Amniotic epithelial cell (primary cell): ENCODE measurements at places on chromosomes 2 and 18.

- DNase-seq, result peak; percentile 99
Observed at GRCh38 chr18:10015941-10016819, 102.4 kb downstream of the VAPA start.

DNA sequence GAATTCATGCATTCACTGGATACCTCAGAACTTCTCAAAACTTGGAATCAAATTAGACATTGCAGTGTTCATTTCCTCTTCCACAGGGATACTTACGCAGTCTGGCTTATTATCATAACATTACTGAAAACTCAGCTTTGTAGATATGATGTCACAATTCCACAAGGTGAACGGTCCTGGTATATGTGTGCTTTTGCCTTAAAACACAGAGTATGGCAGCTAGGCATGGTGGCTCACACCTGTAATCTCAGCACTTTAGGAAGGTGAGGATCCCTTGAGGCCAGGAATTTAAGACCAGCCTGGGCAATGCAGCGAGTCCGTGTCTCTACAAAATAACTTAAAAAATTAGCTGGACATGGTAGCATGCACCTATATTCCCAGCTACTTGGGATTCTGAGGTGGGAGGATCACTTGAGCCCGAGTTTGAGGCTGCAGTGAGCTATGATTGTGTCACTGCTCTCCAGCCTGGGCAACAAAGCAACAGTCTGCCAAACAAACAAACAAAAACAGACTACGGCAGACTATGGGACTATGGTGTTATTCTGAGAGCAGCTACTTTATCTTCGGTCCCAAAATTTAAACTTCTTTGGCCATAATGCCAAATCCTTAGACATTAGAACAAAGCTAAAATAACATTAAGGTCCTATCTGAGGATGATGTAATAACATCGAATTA is 1191.9 kb upstream of the SLC39A10 start:
- no peak for DNase-seq

GRCh38 chr2:189210250-189211087 is 30.9 kb upstream of the COL5A2 start:
- peak; percentile 97 for DNase-seq

DNA sequence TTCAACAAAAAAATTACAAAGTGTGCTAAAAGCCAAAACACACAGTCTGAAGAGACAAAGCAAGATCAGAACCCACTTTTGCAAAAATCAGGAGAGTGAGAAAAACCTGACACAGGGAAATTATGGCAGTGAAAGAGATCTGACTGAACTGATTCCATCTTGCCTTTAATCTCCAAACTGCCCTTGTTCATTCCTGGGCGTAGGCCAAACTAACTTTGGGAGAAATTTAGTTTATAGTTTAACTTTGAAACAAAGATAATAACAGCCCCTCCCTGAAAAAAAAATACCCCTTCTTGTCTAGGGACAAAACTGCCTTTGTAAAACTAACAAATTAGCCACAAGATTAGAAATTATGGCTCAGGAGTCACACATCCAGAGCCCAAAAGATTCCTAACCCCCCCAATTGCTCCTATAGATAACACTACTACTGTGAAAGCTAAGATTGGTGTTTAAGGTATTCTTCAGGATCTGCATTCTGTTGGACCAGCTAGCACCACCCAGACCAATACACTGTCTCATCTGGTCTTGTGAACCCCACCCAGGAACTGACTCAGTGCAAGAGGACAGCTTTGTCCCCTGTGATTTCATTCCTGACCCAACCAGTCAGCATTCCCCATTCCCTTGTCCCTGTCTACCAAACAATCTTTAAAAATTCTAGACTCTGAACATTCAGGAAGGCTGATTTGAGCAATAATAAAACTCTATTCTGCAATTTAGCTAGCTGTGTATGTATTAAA is 226.1 kb upstream of the SH3BP4 start:
- no peak for DNase-seq

GRCh38 chr18:48933578-48934414 is 17.0 kb downstream of the SMAD7 start:
- no peak for DNase-seq

- DNase-seq, result peak; percentile 67
Observed at GRCh38 chr2:149483004-149483605, 104.5 kb downstream of the MMADHC start.

- no peak for DNase-seq
Observed at GRCh38 chr2:59206361-59206760, 965.2 kb upstream of the FANCL start.

- peak; percentile 29 for DNase-seq
Observed at GRCh38 chr2:110804915-110805314, 72.5 kb downstream of the ACOXL start.

DNA sequence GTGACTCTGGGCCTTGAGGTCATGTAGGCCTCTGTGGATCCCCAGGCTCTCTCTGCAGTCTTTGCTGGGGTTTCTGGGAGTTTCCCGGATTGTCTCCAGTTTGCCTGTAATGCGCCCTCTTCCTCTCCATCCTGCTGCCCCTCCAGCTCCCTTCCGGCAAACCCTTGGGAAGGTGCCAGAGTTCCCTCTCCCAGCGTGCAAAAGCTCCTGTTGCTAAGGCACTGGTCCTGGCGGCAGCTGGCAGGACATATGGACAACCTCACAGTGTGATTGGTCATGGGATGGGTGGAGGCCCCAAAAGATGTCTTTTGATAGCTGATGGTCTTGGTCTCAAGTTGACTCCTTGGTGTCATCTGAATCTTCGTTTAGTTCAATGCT is 320.1 kb downstream of the CYP26B1 start:
- DNase-seq, result no peak

GRCh38 chr2:226423498-226423960 is 376.1 kb downstream of the IRS1 start:
- peak; percentile 67 for DNase-seq

DNA sequence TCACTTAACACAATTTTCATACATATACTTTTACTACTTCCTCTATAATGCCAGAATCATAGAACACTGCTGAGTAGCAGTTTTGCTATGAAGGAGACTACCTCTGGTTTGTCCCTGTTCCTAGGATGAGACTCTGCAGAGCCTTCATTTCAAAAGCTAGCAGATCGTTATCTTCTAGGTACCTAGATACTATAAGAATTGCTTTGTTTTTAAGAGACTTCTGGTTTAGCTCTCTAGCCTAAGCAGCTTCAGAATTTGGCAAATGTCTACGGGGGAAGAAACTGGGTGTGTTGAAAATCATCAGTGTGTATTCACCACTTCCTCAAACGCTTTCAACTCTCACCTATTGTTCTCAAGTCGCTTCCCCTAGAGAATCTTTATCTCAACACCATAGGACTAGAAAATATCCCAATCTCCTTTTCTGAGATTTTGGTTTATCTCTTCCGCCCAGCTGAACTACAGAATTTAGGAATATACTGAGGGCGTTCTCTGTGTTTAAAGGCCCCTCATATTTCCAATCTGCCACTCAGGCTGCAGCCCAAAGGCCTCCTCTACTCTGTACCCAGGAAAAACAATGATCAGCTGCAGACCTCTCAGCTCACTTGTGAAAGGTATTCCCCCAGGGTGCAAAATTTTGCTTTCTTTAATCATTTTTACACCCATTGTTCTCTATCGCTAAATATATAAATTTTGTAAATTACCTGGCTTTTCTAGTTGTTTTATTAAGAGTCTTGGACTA is 28.7 kb downstream of the SMAD2 start:
- DNase-seq, result no peak

DNA sequence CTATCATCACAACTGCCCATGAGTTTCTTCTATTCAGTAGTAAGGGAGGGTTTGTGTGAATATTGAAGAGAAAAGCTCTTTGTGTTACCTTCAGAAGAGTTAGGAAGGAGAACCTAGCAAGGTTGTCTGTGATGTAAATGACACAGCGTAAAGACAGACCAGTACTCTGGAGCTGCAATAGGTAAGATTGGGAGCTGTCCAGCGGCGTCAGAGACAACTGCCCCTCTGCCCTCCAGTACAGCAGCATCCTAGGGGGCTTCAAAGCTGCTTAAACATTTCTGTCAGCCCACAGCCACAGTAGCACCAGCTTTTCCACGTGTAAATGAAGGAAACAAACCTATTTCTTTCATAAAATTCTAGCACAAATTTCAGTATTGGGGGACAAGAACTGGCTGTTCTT is 34.5 kb downstream of the NYAP2 start:
- no peak for DNase-seq

DNA sequence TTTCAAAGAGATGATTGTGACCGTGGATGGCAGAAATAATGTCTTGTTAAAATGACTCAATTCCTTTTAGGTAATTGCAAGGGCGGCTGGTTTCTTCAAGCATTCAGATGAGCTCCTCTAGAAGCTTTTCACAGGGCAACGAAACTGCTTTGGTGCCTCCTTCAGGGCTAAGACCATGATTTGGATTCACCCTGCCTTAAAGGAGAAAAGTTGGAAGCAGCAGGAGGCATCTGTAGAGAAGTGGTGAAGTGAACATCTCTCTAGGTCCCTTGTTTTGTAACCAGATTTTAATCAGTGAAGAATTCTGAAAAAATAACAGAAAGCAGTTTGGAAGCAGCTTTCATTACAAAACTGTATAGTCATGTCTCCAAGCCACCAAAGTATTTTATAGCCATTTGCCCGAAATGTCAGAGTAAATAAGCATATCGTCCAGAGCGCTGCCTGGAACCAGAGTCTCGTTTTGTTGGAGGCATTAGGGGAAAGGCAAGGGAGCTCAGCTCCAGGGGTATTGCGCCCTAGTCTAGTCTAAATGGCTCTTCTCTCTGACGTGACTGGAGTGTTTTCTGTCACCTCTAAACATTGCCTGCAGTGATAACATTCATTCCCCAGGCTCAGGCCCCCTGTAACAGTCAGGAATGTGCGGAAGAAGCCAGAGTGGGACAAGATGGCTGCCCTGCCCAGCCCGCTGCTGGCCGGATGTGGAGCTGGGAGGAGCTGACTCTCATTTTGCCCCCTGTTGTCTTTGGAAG is 57.8 kb upstream of the ITGB6 start:
- DNase-seq, result no peak

GRCh38 chr2:85423525-85423924 is 5.0 kb downstream of the SH2D6 start:
- no peak for DNase-seq

DNA sequence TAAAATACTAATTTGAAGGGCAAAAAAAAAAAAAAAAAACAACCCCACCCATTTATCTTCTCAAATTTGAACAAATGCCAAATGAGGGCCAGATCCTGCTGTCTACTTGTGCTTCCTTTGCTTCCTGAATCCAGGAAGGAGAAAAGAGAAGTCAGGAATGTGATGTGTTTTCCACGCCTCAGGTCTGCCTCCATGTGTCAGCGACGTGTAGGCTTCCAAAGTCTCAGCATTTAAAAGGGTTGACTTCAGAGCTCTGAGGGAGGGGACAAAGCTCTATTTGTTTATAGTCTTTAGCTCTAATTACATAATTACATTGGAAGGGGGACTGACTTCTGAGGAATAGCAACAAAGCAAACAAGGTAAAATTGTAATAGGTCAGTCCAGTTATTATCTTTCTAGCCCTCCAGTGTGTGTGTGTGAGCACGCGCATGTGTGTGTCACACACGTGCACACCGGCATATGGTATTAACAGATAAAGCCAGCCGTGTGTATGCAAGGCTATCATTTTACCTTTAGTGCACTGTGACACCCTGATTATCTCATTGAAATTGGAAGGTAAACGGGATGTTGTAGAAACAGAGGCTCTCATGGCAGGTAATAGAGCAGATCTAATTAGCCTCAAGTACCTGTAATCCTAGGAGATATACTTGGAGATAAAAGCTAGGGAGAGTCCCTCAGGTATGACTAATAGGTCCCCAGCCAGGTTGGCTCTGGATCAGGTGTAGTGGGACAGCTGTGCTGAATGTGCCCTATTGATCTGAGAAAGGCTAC is 911.4 kb upstream of the ZEB2 start:
- no peak for DNase-seq

GRCh38 chr2:74333896-74334586 is 9.2 kb downstream of the SLC4A5 start:
- DNase-seq, result no peak

DNA sequence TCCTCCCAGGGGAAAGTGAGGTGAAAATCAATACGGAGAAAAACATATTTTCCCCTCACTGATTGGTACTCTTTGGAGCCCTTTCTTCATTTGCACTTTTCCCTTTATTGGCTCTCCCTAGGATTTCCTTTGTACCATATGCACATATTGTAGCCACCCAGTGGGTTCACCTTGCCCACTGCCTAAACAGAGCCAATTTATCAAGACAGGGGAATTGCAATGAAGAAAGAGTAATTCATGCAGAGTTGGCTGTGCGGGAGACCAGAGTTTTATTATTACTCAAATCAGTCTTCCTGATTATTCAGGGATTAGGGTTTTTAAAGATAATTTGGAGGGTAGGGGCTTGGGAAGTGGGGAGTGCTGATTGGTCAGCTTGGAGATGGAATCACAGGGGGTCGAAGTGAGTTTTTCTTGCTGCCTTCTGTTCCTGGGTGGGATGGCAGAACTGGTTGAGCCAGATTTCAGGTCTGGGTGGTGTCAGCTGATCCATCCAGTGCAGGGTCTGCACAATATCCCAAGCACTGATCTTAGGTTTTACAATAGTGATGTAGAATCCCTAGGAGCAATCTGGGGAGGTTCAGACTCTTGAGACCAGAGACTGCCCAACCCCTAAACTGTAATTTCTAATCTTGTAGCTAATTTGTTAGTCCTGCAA is 15.1 kb upstream of the KCNE4 start:
- DNase-seq, result no peak

DNA sequence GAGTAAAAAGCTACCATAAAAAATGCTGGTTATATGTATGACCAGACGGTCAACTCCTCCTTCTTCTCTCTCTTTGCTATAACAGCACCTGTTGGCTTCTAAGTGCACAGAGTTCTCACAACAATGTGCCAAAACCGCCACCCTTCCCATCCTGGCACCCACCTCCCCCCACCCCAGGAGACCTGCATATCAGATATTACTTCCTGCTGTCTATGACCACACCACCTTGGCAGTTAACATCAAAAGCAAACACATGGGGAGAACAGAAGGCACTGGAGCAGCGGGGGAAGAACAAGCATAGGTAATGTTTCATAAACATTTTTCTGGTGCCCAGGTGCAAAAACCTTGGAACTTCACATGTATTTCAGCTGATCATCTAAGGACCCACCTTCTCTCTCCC is 15.5 kb downstream of the SPRED2 start:
- DNase-seq, result no peak

DNA sequence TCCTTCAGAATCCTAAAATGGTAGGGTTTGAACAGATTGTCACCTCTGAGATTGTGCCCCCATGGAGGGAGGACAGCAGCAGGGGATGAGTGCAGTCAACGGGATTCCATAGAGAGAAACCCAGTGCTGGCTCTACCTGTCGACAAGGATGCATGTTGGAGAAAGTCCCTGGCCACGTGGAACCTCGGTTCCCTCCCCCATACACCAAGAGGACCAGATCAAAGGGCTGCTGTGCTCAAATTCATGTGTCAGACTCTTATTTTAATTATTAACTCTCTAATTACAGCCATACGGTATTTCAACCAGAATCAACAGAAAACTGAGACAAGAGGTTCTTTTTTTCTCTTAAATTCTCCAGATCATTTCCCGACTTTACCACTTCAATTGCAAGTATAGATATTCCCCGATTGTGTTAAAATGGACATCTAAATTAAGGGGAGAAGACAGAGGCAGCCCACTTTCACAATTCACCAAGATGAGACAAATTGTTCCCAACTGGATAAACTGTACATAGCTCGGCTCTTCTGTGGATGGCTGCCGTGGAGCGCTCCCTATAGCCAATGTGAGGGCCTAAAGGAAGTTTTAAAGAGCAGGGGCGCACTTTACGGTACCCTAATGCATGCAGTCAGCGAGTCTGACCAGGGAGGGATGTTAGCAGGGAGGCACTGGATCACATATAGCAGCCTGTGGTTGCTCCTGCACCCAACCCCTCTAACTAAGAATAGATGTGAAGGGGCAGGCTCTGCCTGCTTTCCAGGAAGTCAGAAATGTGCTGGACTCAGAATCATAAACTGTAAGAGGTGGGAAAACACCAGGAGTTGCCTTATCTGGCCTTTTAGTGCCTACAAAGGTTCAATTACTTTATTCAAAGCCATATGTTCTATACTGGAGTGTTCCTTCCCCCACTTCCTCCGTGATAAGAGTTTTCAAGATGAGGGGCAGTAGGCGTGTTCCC is 123.1 kb downstream of the CACNB4 start:
- DNase-seq, result no peak
